Esophagus squamous epithelium (tissue), 5 donors: ENCODE measurements at places on chromosomes 7 and 10.

- no peak for DNase-seq
These were observed 109.6 kb downstream of the GPR37 start for GRCh38 chr7:124655990-124656389.

- no peak for DNase-seq
These were observed 1.8 kb upstream of the GLI3 start for GRCh38 chr7:42238709-42239366.

- DNase-seq, result no peak
These were observed 78.5 kb upstream of the ADCY1 start for GRCh38 chr7:45495618-45496017.

DNA sequence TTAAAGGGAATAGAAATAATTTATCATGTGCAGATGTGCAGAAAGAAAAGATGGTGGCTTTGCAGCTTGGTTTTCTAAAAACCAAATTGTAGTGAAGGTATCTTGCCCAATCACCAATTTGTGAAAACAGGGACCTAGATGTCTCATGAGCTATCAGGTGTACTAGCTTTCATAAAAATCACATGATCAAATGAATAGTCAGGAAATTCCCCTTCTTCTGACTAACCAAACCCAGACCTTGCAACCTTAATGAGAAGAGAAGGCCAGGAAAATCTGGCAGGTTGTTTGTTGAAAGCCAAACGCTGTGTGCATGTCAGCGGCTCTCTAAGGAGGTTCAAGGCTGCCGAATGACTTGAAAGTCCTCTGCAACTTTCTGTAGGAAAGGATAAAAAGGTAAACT lies 304.4 kb upstream of the NRP1 start:
- no peak for DNase-seq

- DNase-seq, result no peak
These were observed 987 bp downstream of the INA start for GRCh38 chr10:103277713-103278536.

DNA sequence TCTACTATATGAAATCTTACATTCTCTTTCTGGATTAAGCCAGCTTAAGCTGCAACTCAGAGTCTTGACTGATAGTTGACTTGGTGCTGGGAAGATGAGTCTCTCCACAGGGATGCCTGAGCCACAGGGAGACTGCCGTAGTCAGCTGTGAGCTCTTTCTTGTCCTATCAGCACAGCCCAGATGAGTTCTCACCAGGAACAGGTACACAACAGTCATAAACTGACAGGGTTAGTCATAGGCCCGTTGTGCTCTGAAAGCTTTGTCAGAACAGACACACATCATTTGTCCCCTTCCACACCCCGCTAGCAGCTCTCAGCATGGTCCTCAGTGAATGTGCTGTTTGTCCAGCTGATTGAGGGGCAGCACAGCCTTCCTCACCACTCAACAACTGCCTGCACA lies 221.6 kb downstream of the RPS24 start:
- DNase-seq, result no peak
